ENCODE measurements at places on chromosomes 7 and 10.
A peak's percentile ranks its signal among the peaks of the same experiment; 100 is the strongest.

DNA sequence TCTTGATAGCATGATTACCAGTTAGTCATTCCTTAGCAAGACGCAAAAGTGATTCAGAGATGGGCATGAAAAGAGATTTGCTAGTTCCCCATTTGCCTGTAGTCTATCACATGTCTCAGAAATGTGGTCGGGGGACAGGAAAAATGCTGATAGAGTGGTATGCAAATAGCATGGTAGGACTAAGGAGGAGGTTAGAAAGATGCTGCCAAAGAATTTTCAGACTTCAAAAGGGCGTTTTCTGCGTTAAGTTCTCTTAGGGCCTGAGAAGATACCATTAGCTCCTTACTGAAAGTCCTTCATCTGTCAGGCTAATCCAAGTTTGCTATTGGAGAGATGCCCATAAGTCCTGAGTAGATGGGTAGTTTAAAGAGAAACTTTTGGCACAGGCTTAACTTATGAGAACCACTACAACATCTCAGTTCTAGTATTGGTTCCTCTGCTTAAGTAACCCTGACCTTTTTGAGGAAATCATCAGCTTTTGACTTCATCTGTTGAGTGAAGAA lies 2.7 kb downstream of the CALD1 start:
- no peak for DNase-seq

- DNase-seq: no peak
Observed at GRCh38 chr10:70890917-70891431, 2.6 kb upstream of the PCBD1 start.

DNA sequence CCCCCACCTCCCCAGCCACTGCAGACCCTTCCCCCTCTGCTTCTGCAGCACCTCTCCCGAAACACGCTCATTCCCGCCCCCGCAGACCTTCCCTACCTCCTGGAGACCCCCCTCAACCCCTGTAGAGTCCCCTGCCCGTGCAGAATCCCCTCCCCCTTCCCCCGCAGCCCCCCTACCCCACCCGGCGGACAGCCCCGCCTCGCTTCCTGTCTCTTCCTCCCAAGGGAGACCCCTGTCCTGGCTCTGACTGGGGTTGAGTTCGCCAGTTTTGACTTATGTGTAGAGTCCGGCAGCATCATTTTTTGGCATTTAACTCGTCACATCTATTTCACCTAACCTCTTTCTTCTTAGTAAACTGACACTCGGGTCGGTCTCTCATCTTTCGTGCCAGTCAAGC lies 54.0 kb downstream of the ALOX5 start:
- DNase-seq: no peak

- no peak for DNase-seq
Observed at GRCh38 chr7:51084121-51084520, 232.5 kb downstream of the COBL start.

DNA sequence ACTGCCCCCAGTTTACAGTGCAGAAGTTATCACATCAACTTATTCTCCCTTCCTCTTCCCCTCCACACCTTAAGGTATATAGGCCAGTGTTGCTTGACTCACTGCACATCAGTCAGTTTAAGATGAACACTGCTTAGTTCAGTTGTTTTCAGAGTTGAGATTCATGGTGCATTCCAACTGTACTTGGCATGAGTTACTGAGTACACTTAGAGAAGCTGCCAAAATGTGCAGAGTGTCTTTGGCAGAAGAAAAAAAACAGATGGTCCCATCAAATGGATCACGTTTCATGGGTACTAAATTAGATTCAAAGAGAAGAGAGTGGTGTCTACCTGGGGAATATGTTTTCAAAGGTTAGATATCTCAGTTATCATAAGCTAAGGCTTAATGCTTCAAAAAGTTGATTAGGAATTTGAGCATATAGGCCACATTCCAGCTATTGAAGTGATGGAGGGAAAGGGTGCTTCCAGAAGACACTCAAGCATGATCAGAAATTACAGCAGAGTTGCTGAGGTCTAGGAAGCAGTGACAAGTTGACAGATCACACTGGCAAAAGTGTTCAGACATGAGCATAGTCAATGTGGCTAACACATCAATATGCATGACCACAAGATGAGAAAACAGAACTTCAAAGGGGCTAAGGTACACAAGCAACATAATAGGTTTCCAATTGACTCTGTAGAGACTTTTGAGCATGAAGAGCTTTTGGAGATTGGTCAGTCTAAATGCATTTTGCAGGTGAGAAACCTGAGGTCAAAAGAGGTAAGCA lies 579.2 kb upstream of the CELF2 start:
- no peak for DNase-seq

GRCh38 chr7:102258073-102258748 lies 28.5 kb upstream of the SH2B2 start:
- no peak for DNase-seq

DNA sequence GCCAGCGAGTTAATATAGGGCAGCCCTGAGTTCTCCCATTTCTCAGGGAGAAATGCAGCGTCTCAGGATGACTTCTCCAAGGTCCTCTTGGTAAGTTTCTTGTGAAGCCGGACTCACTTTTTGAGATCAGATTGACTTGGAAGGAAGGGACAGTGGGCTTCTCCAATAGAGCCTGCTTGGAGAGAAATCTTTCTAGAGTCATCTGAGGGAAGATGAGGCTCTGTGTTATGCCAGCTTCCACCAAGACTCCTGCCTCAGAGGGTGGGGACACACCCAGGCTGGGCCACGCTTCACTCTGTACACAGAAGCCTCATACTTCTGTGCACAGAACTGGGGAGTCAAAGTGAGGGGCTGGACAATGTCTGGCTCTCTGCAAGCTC lies 5.6 kb downstream of the C10orf105 start:
- DNase-seq: no peak

- no peak for DNase-seq
Observed at GRCh38 chr7:83691095-83691494, 42.2 kb upstream of the SEMA3E start.

DNA sequence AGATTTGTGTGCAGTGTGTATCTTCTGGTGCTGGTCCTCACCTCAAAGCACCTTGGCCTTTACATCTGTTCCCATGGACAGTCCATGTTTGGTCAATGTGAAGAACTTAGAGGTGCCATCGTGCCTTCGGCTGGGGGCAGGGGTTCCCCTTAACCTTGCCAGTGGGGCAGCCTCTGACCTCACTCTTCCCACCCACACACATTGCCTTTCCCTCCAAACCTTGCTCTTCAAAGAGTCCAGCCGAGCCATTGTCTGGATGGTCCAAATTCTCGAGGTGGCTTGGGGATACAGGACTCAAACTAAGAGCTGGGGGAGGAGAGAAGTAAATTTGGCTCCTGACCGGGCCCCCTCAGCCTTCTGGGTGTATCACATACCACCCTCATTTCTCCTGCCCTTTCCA lies 76.2 kb upstream of the HABP2 start:
- DNase-seq: no peak

- no peak for DNase-seq
Observed at GRCh38 chr7:8109196-8110022, 140.8 kb downstream of the GLCCI1 start.

- no peak for DNase-seq
Observed at GRCh38 chr7:47501406-47501805, 80.5 kb downstream of the TNS3 start.

DNA sequence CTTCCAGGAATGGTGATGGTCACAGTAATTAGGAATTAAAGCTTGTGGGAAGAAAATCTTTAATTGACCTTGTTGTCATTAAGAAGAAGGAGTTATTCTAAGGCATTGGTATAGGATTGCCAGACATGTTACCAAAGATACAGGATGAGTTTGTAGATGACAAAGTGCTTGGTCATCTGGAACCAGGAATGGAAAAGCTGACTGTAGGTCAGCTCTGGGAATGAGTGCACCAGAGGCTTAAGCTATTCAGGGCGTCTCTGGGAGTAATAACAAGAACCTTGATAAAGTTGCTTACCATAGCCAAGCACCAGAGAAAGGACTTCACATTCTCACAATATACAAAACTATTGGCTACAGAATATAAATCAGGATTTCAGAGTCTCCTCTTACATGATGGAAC lies 89.0 kb downstream of the PHTF2 start:
- DNase-seq: no peak

DNA sequence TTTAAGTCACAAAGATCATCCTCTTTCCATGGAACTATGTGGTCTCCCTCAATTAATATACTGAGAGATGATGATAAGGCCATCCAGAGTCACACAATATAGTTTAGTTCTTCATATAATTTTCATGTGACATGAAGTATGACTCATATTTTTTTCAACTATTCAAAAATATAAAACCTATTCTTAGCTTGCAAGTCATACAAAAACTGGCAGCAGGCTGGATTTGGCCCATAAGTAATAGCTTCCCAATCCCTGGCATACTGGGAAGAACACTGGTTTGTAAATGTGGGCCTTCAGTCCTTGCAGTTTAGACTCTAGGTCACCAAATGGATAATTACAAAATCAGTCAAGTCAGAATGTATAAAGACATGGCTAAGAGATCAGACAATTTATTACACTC lies 356.6 kb downstream of the PPP1R3A start:
- DNase-seq: no peak

DNA sequence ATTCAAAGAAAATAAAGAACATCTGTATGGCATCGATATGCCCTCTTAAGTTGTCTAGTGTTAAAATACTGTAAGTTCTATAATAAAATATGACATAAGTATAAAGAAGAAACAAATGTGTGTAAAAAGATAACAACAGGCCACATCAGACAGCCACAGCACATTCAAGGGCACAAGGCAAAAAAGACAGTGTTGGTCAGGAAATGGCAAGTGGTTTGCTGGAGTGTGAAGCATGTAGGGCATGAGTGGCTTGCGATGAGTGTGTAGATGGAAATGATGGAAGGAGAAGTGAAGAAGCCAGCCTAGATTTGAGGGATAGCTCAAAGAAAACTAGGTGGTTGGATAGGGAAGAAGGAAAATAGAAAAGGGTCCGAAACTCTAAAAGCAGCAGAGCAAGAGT lies 341.6 kb downstream of the CRPPA start:
- DNase-seq: no peak

GRCh38 chr7:34396437-34397064 lies 261.5 kb upstream of the NPSR1 start:
- no peak for DNase-seq

DNA sequence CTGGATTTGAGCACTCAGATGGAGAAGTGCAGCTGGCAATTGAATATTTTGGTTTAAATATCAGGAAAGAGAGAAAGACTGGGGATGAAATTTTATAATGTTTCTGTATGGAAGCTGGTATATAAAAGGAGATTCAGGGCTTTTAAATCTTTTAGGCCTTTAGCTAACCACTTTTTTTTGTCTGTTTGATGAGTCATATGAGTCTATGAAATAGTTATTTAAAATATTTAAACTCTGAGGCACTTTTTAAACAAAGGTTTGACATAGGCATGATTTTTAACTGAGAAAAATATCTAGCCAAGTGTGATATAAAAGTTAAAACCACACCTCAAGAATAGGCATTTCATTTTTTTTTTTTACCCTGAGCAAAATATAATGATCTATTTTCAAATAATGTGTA lies 944.3 kb downstream of the GATA3 start:
- no peak for DNase-seq

DNA sequence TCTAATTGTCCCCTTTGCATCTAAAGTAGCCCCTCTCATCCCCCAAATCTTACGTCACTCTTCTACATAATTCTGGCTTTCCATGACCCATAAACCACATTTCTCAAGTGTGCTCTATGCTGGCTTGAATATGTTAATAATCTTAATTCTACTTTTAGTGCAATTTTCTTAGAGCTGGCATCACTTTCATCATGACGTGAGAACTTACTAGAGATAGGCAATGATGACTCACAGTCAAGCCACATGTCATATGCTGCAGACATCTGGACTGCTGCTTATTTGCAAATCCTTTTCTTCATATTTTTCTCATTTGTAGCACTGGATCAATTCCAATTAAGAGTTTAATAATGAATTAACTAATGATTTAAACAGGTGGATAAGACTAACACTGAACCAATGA lies 260.7 kb upstream of the PRKCQ start:
- DNase-seq: no peak

DNA sequence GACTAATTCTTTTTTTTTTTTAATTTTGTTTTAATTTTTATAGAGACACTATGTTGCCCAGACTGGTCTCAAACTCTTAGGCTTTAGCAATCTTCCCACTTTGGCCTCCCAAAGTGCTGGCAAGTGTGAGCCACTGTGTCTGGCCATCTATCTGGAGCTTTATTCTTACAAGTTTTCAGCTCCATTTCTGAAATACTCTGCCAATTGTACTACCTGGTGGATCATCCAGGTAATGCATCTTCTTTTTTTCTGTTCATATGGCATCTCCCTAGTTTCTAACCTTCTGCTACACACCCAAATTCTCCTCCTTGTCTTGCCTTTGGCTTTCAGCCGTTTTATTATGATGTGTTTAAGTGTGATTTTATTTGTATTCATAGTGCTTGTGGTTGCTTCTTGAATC lies 40.2 kb downstream of the ZNF365 start:
- DNase-seq: no peak

GRCh38 chr7:47978790-47979144 lies 648 bp downstream of the HUS1 start:
- DNase-seq: no peak

- no peak for DNase-seq
Observed at GRCh38 chr10:5945561-5946418, 31.6 kb downstream of the IL15RA start.

- no peak for DNase-seq
Observed at GRCh38 chr7:78178319-78178718, 379.7 kb downstream of the PHTF2 start.

DNA sequence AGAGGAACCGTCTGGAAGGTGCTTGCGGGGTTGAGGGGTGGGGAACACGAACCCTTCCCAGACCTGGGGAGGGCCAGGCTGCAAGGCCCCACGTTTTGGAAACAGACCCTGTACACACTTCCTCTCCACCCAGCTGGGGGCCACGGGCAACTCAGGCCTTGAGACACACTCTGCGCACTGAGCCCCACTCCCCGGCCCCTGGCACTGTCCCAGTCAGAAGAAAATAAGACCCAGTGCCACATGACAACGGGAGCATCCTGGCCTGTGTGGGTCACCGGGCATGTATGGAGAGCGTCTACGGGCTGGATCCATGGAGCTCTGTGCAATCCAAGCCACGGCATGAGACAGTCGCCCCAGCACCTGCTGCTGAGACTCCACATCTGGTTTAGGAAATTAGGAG lies 63.7 kb downstream of the CARD11 start:
- no peak for DNase-seq

GRCh38 chr7:93622036-93623033 lies 47.8 kb upstream of the CALCR start:
- DNase-seq: no peak

- DNase-seq: no peak
Observed at GRCh38 chr10:60139798-60140566, 233.6 kb upstream of the CCDC6 start.

DNA sequence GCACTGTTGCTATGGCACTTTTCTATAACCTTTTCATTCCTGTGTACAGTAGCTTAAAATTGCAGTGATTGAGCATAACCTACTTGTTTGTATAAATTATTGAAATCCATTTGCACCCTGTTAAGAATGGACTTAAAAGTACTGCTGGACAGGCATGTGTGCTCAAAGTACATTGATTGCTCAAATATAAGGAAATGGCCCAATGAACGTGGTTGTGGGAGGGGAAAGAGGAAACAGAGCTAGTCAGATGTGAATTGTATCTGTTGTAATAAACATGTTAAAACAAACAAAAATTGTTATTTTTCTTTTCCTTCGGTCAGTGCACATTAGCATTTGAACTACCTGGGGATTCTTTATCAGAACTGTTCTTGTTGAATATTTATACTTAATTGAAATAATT lies 57.1 kb upstream of the BAMBI start:
- no peak for DNase-seq

- peak; percentile 26 for DNase-seq
Observed at GRCh38 chr10:3666525-3667302, 118.3 kb downstream of the KLF6 start.

- DNase-seq: no peak
Observed at GRCh38 chr10:109062371-109062770, 860.9 kb downstream of the XPNPEP1 start.

- DNase-seq: no peak
Observed at GRCh38 chr7:73746378-73746777, 7.8 kb upstream of the ABHD11 start.
